ENCODE measurements at places on chromosomes 7 and 10.

GRCh38 chr10:7258948-7259523 is 151.8 kb downstream of the SFMBT2 start:
- no peak for DNase-seq
- no peak overlapping the region for H3K4me3 ChIP-seq
- H3K36me3 ChIP-seq, result peaks cover 2% of the 10 kb centered on the region
- H3K4me1 ChIP-seq, result peaks cover 13% of the 10 kb centered on the region
- peaks cover 6% of the 10 kb centered on the region for H3K27me3 ChIP-seq

- no peak overlapping the region for H3K27ac ChIP-seq
- H3K4me1 ChIP-seq, result no peaks in the 10 kb centered on the region
- no peak for DNase-seq
These were observed 56.7 kb upstream of the COL13A1 start for GRCh38 chr10:69744971-69745370.

- no peaks in the 10 kb centered on the region for H3K36me3 ChIP-seq
- no peak overlapping the region for H3K4me3 ChIP-seq
- no peak overlapping the region for H3K27ac ChIP-seq
- peaks cover 2% of the 10 kb centered on the region for H3K4me1 ChIP-seq
- no peaks in the 10 kb centered on the region for H3K27me3 ChIP-seq
- DNase-seq, result no peak
These were observed 1.7 kb upstream of the CD36 start for GRCh38 chr7:80636709-80637108.

DNA sequence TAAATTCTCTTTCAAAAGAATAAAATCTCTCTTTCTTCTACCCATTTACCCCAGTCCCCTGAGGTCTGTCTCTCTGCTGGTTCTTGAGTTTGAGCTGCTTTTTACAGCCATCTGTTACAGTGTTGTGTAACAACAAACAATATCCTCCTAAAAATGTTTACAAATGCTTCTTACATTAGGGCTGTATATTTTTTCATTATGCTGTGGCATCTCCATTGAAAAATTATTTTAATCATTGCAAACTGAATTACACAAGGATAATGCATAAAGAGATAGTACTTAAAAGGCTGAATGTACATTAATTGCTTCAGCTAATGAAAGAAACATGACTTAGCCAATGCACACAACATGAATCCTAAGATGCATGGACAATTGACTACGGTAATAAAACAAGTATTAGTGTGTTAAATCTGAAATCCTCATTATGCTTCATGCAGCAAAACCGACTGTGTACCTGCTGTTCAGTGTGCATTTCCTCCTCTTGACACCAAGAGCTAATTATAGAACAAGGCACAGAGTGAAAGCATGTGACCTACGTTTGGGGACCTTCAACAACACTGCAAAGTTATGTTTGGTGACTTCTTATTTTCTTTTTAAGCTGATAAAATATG is 181.7 kb upstream of the RHOBTB1 start:
- DNase-seq, result no peak
- peak overlapping the region; percentile 2 for H3K27ac ChIP-seq
- peaks cover 6% of the 10 kb centered on the region for H3K4me1 ChIP-seq
- H3K36me3 ChIP-seq, result no peaks in the 10 kb centered on the region
- H3K27me3 ChIP-seq, result no peaks in the 10 kb centered on the region
- no peak overlapping the region for H3K4me3 ChIP-seq

- H3K27ac ChIP-seq, result no peak overlapping the region
- peaks cover 8% of the 10 kb centered on the region for H3K4me1 ChIP-seq
- H3K4me3 ChIP-seq, result no peak overlapping the region
- no peak for DNase-seq
These were observed 232.0 kb downstream of the SH2D4B start for GRCh38 chr10:80769700-80770160.

DNA sequence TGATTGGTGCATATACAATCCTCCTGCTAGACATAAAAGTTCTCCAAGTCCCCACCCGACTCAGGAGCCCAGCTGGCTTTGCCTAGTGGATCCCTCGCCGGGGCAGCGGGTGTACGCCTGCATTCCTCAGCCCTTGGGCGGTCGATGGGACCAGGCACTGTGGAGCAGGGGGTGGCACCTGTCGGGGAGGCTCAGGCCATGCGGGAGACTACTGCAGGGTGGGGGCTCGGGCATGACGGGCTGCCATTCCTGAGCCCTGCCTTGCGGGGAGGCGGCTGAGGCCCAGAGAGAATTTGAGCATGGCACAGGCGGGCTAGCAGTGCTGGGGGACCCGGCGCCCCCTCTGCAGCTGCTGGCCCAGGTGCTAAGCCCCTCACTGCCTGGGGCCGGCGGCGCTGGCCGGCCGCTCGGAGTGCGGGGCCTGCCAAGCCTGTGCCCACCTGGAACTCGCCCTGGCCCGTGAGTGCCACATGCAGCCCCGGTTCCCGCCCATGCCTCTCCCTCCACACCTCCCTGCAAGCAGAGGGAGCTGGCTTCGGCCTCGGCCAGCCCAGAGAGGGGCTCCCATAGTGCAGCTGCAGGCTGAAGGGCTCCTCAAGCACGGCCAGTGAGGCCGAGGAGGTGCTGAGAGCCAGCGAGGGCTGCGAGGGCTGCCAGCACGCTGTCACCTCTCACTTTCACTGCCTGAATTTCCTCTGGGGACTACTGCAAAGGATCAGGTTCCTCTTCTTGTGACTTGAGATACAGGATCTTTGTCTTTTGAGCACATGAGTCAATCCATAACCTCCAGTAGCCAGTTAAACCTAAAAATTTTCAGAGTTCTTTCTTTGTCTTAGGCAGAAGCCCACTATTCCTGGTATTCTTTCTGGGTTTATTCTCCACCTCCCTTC is 25.1 kb upstream of the ELOVL3 start:
- H3K4me1 ChIP-seq, result no peaks in the 10 kb centered on the region
- H3K36me3 ChIP-seq, result no peaks in the 10 kb centered on the region
- H3K27ac ChIP-seq, result no peak overlapping the region
- H3K4me3 ChIP-seq, result no peak overlapping the region
- H3K27me3 ChIP-seq, result peaks cover 5% of the 10 kb centered on the region
